ENCODE measurements at places on chromosomes 4 and X.

GRCh38 chr4:185411849-185412248 is 13.9 kb downstream of the UFSP2 start:
- no peak for DNase-seq

DNA sequence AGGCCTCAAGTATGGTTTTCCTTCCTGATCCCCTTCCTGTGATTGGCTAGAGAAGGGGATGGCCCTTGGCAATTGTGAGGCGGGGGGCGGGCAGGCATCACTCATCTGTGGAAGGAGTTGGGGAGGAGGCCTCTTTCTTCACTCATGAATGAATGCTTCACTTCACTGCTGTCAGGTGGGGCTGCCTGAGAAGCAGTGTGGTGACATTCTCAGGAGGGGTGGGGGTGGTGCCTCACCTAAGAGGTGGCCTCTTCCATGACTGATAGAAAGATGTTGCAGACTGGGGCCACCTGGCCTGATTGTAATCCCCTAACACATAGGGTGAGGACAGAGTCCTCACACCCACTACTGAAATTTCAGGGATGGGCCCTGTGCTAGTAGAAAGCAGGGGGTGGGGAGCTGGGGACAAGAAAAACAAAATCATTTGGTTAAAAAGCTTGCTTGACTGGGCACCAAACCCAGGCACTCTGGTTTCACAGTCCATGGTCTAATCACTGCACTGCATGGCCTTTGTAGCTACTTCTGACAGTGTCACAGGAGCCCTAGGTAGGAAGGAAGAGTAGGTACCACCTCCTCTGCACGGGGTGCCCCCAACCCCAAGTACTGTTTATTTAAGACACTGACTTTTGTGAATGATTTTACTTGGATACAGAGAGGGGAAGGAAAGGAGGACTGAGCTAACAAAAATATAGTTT is 5.6 kb upstream of the HOPX start:
- no peak for DNase-seq

DNA sequence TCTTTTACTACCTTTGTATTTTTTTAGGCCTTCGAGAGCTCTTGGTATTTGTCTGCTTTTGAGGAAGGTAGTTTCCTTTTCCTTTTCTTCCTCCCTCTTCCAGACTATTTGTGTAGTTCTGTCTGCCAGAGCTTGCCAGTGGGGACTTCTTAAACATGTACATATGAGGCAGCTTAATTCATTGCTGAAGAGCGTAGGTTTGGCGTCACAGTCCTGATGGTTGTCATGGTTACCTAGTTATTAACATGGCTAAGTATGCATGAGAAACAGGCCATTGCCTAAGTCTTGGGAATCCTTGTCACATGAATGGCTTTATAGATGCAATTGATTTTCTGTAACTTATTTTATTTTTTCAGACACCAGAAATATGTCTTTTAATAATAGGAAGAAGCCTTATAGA is 48.5 kb upstream of the ARMCX2 start:
- DNase-seq: no peak

DNA sequence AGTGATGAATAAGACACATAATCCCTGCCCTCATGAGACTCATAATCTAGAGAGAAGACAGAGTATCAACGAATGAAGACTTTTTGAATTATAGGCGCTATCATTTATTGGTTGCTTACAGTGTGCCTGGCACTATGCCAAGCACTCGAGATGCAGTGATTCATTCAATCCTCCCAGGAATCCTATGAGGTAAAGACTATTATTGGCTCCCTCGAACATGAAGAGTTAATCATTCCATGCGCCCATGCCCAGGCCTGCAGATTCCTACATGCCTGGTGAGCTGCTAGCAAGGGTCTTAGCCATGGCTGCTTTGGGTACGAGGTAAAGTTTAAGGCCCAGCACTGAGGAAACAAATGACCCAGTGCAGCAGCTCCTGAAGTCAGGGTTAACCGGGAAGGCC is 47.0 kb downstream of the TEX13B start:
- no peak for DNase-seq

- DNase-seq: no peak
Observed at GRCh38 chr4:683247-683897, 5.6 kb downstream of the SLC49A3 start.

DNA sequence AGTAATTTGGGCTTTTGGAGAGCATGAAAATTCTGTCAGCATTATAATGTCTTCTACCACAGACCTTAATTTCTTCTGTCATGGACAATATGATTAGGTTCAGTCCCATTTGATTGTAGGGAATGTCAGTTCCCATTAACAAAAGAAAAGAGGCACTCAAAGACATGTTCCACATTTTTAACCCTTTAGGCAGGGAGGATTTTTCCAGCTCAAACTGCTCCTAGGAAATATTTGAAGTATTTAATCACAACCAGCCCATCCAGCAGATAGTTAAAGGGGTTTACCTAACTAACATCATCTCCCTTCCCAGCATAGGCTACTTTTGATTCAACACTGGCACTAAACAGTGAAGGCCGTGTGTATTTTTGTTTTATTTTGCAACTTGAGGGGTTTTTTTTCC is 256.0 kb downstream of the DHX15 start:
- no peak for DNase-seq

GRCh38 chrX:95860127-95860526 is 824.5 kb upstream of the DIAPH2 start:
- DNase-seq: no peak
